Glutamatergic neuron (in vitro differentiated cells): ENCODE measurements at places on chromosomes 12 and 14. TPM values are rescaled to one million over a fixed set of nuclear protein-coding genes. Genes with fewer than 3 reads are reported as not detected.

Gene C14orf180
- not detected for total RNA-seq

DNA sequence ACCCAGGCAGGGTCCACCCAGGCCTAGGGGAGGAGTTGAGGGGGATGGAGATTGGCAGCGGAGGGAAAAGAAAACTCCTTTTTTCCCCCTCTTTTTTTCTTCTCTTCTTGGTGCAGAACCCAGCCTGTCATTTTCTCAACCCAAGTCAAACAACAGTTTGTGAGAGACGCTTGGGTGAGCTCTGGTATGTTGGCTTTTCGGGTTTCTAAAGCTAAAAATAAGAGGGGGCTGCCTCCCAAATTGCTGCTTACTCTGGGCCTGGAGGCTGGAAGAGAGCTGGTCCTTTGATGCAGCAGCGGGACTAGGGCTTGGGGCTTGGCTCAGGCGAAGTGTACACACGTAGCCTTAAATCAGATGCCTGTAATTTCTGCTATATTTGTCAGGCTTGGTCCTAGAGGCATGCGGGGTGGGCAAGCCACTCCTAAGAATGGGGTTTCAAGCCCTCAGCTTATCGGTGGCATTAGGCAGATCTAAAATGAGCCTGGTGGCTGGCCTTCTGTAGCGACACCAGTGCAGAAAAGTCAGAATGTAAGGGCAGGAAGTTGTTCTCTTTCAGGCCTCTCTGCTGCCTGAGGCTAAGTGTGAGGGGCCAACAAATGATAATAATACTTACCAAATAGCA lies 816 bp upstream of the SLC8A3 start:
- no peaks in the 10 kb centered on the region for H3K36me3 ChIP-seq
- no peak for DNase-seq
- peaks cover 2% of the 10 kb centered on the region for H3K4me1 ChIP-seq
- peaks cover 7% of the 10 kb centered on the region for H3K27me3 ChIP-seq
- H3K27ac ChIP-seq = peak overlapping the region; percentile 46
- peak overlapping the region; percentile 91 for H3K4me3 ChIP-seq

DNA sequence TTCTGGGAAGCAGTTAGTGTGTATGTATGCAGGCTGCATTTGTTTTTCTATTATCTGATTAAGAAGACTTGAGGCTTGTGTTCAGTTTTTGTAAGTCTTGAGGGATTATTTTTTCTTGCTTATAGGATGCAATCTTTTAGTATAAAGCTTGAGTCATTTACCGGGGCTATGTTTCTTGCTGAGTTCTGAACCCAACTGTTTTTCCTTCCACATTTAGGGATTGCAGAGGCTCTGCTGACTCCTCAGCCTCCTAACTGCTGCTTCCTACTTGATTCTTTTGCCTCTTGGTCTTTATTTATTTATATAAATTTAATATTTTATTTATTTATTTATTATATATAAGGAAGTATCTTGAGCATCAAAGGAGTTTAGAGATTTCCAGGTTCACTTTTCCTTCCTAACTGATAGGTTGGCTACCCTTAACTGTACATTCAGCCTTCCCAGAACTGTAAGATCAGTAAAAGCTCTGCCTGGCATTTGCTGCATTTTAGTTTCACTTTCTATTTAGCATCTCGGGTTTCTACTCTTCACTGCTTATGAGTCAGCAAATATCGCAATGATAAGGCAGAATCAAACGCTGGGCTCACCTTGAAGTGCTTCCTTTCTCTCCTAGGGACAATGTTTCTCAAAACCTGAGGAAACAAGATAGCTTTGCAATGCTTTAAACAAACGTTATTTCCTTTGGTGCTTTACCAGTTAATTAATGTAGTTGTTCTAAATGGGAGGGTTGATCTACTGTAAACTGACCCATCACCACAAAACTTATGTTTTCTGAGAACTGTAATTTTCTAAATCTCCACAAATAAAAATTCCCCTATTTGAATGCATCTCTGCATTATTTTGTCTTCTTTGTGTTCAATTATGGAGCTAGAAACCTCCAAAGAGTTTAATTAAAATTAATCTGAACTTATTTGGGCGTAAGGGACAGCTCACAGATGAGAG lies 1183.7 kb upstream of the TMEM132C start:
- DNase-seq = no peak
- no peak overlapping the region for H3K4me3 ChIP-seq
- H3K4me1 ChIP-seq = no peaks in the 10 kb centered on the region
- no peaks in the 10 kb centered on the region for H3K36me3 ChIP-seq

GRCh38 chr14:92520102-92521057 lies 6.8 kb downstream of the RIN3 start:
- H3K27me3 ChIP-seq = no peaks in the 10 kb centered on the region
- no peak overlapping the region for H3K4me3 ChIP-seq
- DNase-seq = no peak
- no peak overlapping the region for H3K27ac ChIP-seq

GRCh38 chr14:99734406-99735051 lies 50.4 kb downstream of the CYP46A1 start:
- H3K27ac ChIP-seq = no peak overlapping the region
- DNase-seq = peak; percentile 13
- H3K4me1 ChIP-seq = peaks cover 1% of the 10 kb centered on the region
- no peak overlapping the region for H3K4me3 ChIP-seq
- H3K36me3 ChIP-seq = no peaks in the 10 kb centered on the region

- no peaks in the 10 kb centered on the region for H3K4me1 ChIP-seq
- no peak for DNase-seq
- no peaks in the 10 kb centered on the region for H3K27me3 ChIP-seq
- H3K36me3 ChIP-seq = no peaks in the 10 kb centered on the region
- H3K27ac ChIP-seq = no peak overlapping the region
- no peak overlapping the region for H3K4me3 ChIP-seq
These were observed 92.9 kb upstream of the EGLN3 start for GRCh38 chr14:34043627-34044372.

DNA sequence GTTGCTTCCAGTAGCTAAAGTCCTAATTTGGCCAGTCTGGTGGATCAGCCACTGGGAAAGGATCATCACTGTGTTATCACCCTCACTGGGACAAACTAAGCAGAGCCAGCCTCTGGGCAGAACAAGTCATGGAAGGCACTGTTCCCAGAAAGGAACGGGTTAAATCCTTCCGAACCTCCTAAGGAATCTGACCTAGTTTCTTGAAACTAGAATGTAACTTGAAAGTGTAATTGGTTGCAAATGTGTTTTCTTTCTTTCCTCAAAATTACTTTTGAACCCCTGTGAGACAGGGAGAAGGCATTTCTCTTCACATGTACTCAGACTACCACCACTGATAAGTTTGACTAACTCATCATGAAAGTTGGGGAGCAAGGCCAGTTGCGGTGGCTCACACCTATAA lies 18.7 kb upstream of the KICS2 start:
- no peak overlapping the region for H3K27ac ChIP-seq
- no peak overlapping the region for H3K4me3 ChIP-seq
- no peaks in the 10 kb centered on the region for H3K4me1 ChIP-seq
- no peak for DNase-seq

GRCh38 chr14:81178063-81178462 lies 42.7 kb downstream of the GTF2A1 start:
- no peak for DNase-seq
- no peak overlapping the region for H3K4me3 ChIP-seq
- peaks cover 2% of the 10 kb centered on the region for H3K4me1 ChIP-seq
- no peaks in the 10 kb centered on the region for H3K36me3 ChIP-seq
- H3K27ac ChIP-seq = no peak overlapping the region
- H3K27me3 ChIP-seq = peaks cover 6% of the 10 kb centered on the region

DNA sequence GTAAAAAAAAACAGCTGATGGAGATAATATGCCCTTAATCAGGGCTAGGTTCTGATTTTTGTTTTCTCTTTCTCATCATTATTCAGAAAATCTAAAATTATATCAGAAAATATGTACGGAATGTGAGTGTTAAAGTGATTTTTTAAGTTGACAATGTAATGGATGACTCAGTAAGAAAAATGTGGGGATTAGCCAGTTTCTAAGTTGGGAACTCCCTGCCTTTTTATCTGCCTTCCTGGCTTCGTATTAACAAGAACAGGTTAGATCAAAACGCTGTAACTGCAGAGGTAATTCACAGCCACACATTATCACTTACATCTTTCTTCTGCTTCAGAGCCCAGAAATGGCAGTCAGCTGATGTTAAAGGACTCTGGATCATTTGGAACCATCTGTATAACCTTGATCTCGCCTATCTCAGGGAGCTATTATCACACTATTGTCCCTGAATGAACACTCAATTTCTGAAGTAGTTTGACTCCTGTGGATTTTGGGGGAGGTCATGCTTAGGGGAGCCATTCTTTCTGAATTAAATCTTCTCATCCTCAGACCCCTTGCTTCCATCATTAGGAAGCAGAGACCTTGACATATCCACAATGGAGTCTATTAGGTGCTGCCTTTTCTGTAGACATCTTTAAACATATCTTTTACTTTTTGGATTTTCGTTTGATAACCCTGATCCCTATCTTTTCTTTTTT lies 135.7 kb upstream of the SLC16A7 start:
- DNase-seq = no peak
- H3K27ac ChIP-seq = no peak overlapping the region
- peaks cover 19% of the 10 kb centered on the region for H3K4me1 ChIP-seq
- H3K4me3 ChIP-seq = no peak overlapping the region
- no peaks in the 10 kb centered on the region for H3K36me3 ChIP-seq

Gene SNRPF
- 38.5 TPM for total RNA-seq

Gene TAS2R46
- 3.3 TPM for total RNA-seq

DNA sequence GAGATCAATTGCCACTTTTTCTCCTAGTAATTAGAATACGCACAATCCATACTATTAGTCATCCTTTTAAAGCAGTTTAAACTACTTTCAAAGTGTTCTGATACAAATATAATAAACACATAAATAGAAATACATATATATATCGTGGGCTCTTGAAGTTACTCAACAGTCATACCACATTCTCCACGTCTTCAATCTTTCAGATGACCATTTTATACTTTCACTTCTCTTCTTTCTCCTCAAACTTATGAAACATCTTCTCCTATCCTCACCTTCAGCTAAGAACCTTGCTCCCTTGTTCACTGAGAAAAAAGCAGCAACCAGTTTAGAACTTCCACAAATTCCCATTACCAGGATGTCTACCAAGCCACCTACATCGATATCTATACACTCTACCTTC lies 19.2 kb downstream of the CEP290 start:
- no peaks in the 10 kb centered on the region for H3K36me3 ChIP-seq
- H3K4me1 ChIP-seq = no peaks in the 10 kb centered on the region
- DNase-seq = no peak
- H3K4me3 ChIP-seq = no peak overlapping the region

DNA sequence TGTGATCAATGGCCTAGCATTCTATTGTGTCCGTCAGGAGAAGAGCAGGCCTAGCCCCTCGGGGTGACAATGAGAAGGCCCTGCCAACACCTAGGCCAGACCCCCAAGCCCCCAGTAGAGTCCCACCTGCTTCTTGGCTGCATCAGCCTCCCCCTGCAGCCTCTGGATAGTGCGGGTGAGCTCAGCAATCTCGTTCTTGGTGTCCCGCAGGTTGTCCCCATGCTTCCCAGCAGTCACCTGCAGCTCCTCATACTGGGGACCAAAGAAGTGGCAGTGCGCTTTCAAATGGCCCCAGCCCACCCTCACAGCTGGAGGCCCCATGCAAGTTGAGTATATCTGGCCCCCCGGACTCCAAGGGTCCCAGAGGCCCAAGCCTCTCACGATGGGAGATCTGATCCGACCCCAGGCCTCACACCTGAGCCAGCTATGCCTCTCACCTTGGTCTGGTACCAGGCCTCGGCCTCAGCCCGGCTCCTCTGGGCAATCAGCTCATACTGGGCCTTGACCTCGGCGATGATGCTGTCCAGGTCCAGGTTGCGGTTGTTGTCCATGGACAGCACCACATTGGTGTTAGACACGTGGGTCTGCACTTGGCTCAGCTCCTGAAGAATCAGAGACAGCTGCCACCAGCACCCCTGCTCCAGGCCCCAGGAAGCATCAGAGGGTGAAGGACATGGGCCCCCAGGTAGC lies 10.0 kb upstream of the KRT4 start:
- H3K4me3 ChIP-seq = no peak overlapping the region
- no peak overlapping the region for H3K27ac ChIP-seq
- no peaks in the 10 kb centered on the region for H3K36me3 ChIP-seq
- H3K27me3 ChIP-seq = peaks cover 1% of the 10 kb centered on the region
- no peaks in the 10 kb centered on the region for H3K4me1 ChIP-seq

Gene ALDH1L2
- total RNA-seq = 47.4 TPM

GRCh38 chr14:22333422-22334274 lies 255.4 kb downstream of the DAD1 start:
- DNase-seq = no peak
- H3K27ac ChIP-seq = no peak overlapping the region
- H3K4me1 ChIP-seq = no peaks in the 10 kb centered on the region
- H3K27me3 ChIP-seq = no peaks in the 10 kb centered on the region

GRCh38 chr14:24339284-24340151 lies at the start of gene RIPK3:
TSS of gene RIPK3 (minus strand) at chr14:24339991. CDS start at chr14:24339826, 165 bp downstream.
- no peaks in the 10 kb centered on the region for H3K36me3 ChIP-seq
- peak; percentile 25 for DNase-seq
- peaks cover 20% of the 10 kb centered on the region for H3K27me3 ChIP-seq
- H3K4me1 ChIP-seq = peaks cover 2% of the 10 kb centered on the region
- no peak within 1 kb of the TSS for H3K27ac ChIP-seq
- no peak within 1 kb of the TSS for H3K4me3 ChIP-seq

DNA sequence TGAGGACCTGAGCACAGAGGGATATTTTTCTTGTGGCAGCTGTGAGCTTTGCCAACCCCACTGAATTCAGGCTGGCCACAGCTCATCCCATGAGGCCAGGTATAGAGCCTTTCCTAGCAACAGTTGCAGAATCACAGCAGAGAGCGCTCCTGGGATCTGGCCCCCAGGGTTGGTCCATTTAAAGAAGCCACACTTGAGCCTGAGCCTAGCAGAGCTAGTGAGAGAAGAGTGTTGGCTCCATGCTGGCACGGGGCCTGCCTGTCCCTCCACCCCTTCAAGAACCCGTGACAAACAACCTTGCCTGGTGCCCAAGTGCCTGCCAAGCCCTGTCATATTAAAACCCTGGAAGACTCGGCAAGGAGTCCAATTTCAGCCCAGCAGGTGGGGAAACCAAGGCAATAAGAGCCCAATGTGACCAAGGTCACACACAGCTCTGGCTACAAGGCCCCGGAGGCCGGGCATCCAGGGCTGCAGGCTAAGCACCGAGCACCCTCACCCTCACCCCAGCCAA lies 91.6 kb downstream of the LRRC74A start:
- DNase-seq = no peak
- peaks cover 58% of the 10 kb centered on the region for H3K4me1 ChIP-seq
- peak overlapping the region; percentile 77 for H3K4me3 ChIP-seq
- H3K27ac ChIP-seq = peak overlapping the region; percentile 98

Gene FLVCR2
- total RNA-seq = not detected

- no peaks in the 10 kb centered on the region for H3K4me1 ChIP-seq
- H3K4me3 ChIP-seq = no peak overlapping the region
- no peaks in the 10 kb centered on the region for H3K27me3 ChIP-seq
- DNase-seq = no peak
- no peak overlapping the region for H3K27ac ChIP-seq
- H3K36me3 ChIP-seq = peaks cover 9% of the 10 kb centered on the region
These were observed 132.9 kb upstream of the DAAM1 start for GRCh38 chr14:59055439-59056045.

Gene YAF2
- 52.5 TPM for total RNA-seq

GRCh38 chr12:99367181-99367580 lies 280.4 kb upstream of the GARIN6 start:
- no peak for DNase-seq
- no peak overlapping the region for H3K27ac ChIP-seq
- no peaks in the 10 kb centered on the region for H3K4me1 ChIP-seq
- H3K4me3 ChIP-seq = no peak overlapping the region
- no peaks in the 10 kb centered on the region for H3K36me3 ChIP-seq
